ENCODE measurements at places on chromosomes 2 and 18. TPM values are rescaled to one million over a fixed set of nuclear protein-coding genes. Genes with fewer than 3 reads are reported as not detected.

- no peak overlapping the region for H3K4me3 ChIP-seq
- H3K36me3 ChIP-seq, result no peaks in the 10 kb centered on the region
- no peaks in the 10 kb centered on the region for H3K27me3 ChIP-seq
- no peaks in the 10 kb centered on the region for H3K4me1 ChIP-seq
Measured at GRCh38 chr2:40227210-40227609, 224.7 kb downstream of the SLC8A1 start.

GRCh38 chr2:171320731-171321130, 113.1 kb downstream of the METTL8 start:
- H3K27ac ChIP-seq, result no peak overlapping the region
- no peak for DNase-seq
- H3K4me1 ChIP-seq, result no peaks in the 10 kb centered on the region
- no peaks in the 10 kb centered on the region for H3K36me3 ChIP-seq
- no peaks in the 10 kb centered on the region for H3K27me3 ChIP-seq

DNA sequence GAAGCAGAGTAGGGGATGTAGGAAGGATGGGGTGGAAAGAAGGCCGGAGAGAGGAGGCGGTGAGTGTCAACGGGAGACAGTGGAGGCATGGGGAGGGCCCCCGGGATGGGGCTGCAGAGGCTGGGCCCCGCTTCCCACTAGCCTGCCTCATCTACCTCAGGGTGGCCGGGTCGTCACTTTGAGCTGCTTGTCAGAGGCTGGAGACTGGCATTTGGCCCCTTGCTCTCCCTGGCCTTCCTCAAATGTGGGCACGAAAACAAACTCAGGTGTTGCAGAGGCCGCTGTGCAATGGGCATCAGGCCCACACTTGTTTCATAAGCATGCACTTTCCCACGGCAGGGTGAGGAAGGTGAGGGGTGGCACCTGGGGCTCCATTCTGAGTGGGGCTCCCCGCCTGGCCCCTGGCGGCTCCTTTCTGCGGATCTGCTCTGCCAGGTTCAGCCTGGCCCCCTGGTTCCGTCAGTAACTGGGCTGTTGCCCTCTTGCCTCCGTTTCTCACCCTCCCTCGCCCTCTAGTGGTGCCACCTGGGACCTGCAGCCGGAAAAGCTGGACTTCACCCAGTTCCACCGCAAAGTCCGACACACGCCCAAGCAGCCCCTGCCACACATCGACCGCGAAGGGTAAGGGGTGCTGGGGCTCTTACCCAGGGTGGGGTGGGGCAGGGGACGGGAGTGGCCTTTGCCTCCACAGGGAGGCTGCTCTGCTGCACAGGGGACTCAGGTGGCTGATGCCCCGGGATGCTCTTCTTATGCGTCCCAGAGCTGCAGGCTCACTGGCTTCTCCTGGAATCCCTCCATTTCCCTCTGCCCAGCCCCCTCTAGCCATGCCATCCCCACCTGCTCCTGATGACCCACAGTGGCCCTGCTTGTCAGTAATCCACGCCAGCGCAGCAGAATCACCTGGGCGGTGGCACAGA, 125.4 kb downstream of the CTIF start:
- H3K27me3 ChIP-seq, result no peaks in the 10 kb centered on the region
- H3K4me1 ChIP-seq, result peaks cover 41% of the 10 kb centered on the region
- DNase-seq, result peak; percentile 67
- H3K4me3 ChIP-seq, result no peak overlapping the region

DNA sequence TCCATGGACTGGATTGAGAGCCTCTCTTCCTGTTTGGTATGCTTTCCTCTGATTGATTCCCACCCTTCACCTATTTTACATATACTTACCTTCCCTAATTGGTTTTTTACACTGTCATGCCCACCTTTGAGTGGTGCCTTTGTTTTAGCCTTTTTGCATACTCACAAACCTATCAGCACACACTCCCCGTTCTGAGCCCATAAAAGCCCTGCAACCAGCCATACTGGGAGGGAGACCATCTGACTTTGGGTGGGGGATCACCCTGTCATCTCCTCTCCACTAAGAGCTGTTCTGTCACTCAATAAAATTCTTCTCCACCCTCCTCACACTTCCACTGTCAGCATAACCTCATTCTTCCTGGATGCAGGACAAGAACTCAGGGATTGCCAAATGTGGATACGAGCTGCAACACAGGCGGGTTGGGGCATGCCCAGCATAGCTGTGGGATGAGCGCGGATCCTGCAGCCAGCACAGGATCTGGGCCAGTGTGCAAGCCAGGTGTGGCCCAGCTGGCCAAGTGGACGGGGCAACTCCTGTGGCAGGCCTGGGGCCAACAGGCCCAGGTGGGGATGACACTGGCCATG, 9.4 kb upstream of the MOB1A start:
- no peaks in the 10 kb centered on the region for H3K27me3 ChIP-seq
- no peaks in the 10 kb centered on the region for H3K4me1 ChIP-seq
- no peak overlapping the region for H3K4me3 ChIP-seq
- H3K36me3 ChIP-seq, result no peaks in the 10 kb centered on the region
- DNase-seq, result no peak

GRCh38 chr2:135728064-135728743, 13.5 kb upstream of the UBXN4 start:
- no peak for DNase-seq
- no peaks in the 10 kb centered on the region for H3K4me1 ChIP-seq
- H3K27me3 ChIP-seq, result no peaks in the 10 kb centered on the region
- H3K4me3 ChIP-seq, result no peak overlapping the region

DNA sequence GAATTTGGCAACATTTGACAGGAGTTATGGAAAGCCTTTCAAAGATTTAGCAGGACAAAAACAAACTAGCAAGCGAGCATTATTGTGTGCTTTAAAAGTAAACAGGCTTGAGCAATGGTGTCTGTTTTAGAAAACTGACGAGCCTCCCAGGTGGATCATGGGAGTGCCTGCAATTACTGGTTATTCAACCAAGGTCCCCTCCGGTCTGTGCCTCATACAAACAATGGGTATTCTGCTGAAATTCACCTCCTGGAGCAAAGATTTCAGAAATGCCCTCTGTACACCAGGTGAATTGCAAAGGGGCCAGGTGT, 22.4 kb downstream of the RTP5 start:
- H3K36me3 ChIP-seq, result peaks cover 5% of the 10 kb centered on the region
- DNase-seq, result no peak
- no peak overlapping the region for H3K4me3 ChIP-seq

- no peaks in the 10 kb centered on the region for H3K27me3 ChIP-seq
- H3K27ac ChIP-seq, result no peak overlapping the region
- no peaks in the 10 kb centered on the region for H3K4me1 ChIP-seq
Measured at GRCh38 chr2:239163688-239164334, 237.0 kb downstream of the HDAC4 start.

The CBLN2 gene
- total RNA-seq, result not detected

The CREG2 gene
- total RNA-seq, result not detected

DNA sequence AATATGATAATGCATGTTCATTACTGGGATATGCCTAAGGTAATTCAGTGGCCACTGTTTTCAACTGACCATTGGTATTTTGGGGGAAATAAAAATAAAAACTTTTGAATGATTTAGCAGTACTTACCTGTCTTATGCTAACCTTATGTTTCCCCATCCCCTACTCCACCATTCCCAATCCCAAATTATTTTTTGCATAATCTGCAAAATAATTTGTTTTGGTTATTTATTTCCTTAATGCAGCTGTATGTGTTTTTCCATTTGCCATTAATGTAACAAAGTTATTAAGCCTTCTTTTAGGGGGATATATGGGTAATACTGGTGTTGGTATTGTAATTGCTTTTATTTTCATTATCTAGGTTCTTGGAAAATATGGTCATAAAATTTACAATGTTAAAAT, 213.9 kb upstream of the GULP1 start:
- no peaks in the 10 kb centered on the region for H3K4me1 ChIP-seq
- no peak for DNase-seq
- no peaks in the 10 kb centered on the region for H3K27me3 ChIP-seq
- no peaks in the 10 kb centered on the region for H3K36me3 ChIP-seq
- H3K4me3 ChIP-seq, result no peak overlapping the region
- no peak overlapping the region for H3K27ac ChIP-seq

The GPR55 gene
- total RNA-seq, result not detected

The TBC1D8 gene
- total RNA-seq, result 51.8 TPM

- no peak overlapping the region for H3K27ac ChIP-seq
- no peak overlapping the region for H3K4me3 ChIP-seq
- H3K27me3 ChIP-seq, result no peaks in the 10 kb centered on the region
- no peaks in the 10 kb centered on the region for H3K36me3 ChIP-seq
- DNase-seq, result no peak
- no peaks in the 10 kb centered on the region for H3K4me1 ChIP-seq
Measured at GRCh38 chr2:11325961-11326676, 18.3 kb downstream of the ROCK2 start.

- H3K4me3 ChIP-seq, result no peak overlapping the region
- H3K4me1 ChIP-seq, result no peaks in the 10 kb centered on the region
- H3K27ac ChIP-seq, result no peak overlapping the region
- H3K27me3 ChIP-seq, result no peaks in the 10 kb centered on the region
- no peaks in the 10 kb centered on the region for H3K36me3 ChIP-seq
Measured at GRCh38 chr2:161533218-161533617, 91.0 kb upstream of the SLC4A10 start.

GRCh38 chr2:38076152-38076709, 280 bp upstream of the CYP1B1 start:
- H3K27me3 ChIP-seq, result no peaks in the 10 kb centered on the region
- peak overlapping the region; percentile 86 for H3K27ac ChIP-seq
- H3K4me3 ChIP-seq, result peak overlapping the region; percentile 42
- peaks cover 25% of the 10 kb centered on the region for H3K4me1 ChIP-seq

The CNDP1 gene
- total RNA-seq, result not detected

GRCh38 chr2:62920070-62920469, 130.6 kb upstream of the OTX1 start:
- no peaks in the 10 kb centered on the region for H3K4me1 ChIP-seq
- no peaks in the 10 kb centered on the region for H3K36me3 ChIP-seq
- DNase-seq, result no peak

DNA sequence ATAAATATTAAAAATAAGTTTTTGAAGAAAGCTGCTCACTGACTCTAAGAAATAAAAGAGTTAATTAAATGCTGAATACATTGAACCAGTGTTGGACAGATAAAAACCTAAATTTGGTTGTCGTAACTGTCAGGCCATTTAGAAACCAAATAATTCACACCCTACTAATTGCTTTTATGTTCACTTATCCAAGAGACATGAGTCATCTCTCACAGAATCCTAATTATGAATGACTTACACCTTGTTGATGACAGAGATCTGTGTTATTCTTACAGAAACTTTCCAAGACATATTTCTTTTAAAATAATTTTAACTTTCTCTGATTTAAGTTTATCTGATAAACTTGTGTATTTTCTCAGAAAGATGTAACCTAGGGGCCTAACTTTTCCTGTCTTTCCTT, 250.7 kb downstream of the IKZF2 start:
- H3K27me3 ChIP-seq, result no peaks in the 10 kb centered on the region
- no peak overlapping the region for H3K4me3 ChIP-seq
- no peaks in the 10 kb centered on the region for H3K36me3 ChIP-seq

All from tibial nerve (tissue), 4 donors.